ENCODE measurements at places on chromosomes 3 and 15.

DNA sequence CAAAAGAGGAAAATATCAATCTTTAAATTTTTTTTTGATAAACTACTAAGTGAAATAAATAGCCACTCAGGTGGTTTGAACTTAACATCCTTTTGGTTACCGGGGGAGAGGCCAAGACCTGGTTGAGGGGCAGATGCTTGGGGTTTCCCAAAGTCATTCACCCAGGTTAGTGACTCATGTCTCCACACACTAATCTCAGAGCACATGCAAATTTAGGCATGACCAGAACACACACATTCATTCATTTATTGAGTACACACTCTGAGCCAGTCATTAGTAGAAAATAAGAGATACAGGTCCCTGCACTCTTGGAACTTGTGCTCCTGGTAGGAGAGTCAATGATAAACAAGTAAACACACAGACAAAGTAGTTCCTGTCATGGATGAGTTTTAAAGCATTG lies 7.3 kb downstream of the ILDR1 start:
- no peak for DNase-seq

DNA sequence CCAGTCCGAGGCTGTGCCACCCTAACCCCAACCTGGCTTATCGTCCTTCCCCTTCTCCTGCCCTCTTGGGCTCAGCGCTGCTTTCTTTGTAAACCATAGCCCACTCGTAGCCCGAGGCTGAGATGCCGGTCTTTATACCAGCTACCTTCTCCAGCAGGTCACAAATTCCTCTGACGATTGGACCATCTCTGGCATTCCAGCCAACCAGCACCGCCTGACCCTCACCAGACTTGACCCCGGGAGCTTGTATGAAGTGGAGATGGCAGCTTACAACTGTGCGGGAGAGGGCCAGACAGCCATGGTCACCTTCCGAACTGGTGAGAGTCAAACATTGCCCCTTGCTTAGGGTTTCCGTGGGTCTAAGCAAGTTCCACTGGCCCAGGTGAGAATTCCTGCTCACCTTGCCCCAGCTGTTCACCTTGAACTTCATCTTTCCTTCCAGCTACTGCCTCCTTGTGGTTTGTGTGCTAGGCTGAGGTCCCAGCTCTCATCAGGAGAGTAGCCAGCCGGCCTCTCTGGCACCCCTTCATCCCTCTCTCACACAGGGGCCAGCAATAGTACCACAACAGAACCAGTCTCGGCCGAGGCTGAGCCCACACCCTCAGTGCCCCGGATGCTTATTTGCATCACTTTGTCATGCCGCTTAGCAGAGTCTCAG lies 66.7 kb downstream of the BOC start:
- DNase-seq: peak; percentile 38

- DNase-seq: no peak
These were observed 83.6 kb upstream of the SLC25A36 start for GRCh38 chr3:140857993-140858392.

DNA sequence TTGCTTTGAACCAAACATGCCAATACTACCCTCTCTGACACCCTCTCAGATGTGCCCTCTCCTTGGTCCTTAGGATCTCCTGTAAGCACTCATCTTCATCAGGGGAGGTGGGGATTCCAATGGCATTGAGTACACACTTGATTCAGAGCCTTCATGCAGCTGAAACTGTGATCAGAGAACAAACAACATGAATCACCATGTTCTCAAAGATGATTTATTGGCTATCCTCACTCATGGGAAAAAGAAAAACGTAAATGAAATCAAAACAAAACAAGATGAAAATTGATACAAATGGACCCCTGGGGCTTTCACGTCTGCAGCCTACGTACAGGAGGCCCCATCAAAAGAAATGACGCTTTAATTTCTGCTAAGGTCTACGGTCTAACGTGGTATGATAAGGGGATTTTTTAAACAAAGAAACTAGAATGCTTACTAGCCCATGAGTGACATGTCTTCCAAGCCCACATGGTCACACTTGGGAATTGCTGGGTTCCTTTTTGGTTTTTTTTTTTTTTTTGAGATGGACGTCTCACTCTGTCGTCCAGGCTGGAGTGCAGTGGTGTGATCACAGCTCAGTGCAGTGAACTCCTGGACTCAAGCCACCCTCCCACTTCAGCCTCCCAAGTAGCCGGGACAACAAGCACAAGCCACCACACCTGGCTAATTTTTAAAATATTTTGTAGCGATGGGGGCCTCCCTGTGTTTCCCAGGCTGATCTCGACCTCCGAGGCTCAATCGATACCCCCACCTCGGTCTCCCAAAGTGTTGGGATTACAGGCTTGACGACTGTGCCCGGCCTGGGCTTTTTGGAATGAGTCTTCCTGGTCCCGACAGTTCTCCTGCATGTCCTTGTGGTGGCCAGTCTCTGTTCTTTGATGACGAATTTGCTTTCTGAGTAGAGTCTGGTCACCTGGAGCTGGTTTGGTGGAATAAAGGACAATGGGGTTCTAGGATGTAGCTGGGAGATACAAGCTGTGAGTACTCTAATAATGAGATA lies 202.6 kb downstream of the XXYLT1 start:
- no peak for DNase-seq

DNA sequence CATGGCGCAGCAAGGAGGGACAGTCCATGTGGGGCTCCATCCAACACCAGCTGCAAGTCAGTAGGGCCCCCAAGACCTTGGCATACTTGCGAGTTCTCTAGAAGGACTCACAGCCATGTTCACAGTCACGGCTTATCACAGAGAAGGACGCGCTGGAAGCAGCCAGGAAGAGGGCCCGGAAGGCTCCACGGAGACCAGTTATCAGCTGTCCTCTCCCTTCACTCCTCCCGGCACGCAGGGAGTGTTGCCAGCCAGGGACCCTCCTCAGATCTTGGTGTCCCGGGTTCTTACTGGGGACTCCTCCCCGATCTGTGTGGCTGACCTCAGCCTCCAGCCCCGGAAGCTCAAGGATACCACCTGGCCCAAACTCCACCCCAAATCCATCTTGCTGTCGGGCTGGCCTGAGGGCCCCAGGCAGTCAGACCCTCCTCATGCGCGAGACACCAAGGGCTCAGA lies 68.0 kb downstream of the SLTM start:
- DNase-seq: no peak
